ENCODE measurements at places on chromosomes 16 and 17.

- no peak for DNase-seq
These were observed at the start of gene FBXO39 for GRCh38 chr17:6775871-6776405. FBXO39 (plus strand) TSS chr17:6776215; CDS start chr17:6779869, 3,654 bp downstream.

GRCh38 chr17:51475730-51476129, 215.4 kb downstream of the UTP18 start:
- no peak for DNase-seq

- no peak for DNase-seq
These were observed 224.7 kb downstream of the BCAS3 start for GRCh38 chr17:60902399-60902798.

GRCh38 chr16:49112754-49113153, 168.9 kb downstream of the CBLN1 start:
- DNase-seq = no peak

All from WERI-Rb-1 (cell line).